ENCODE measurements at places on chromosomes 2 and 18.
A peak's percentile ranks its signal among the peaks of the same experiment; 100 is the strongest.

DNA sequence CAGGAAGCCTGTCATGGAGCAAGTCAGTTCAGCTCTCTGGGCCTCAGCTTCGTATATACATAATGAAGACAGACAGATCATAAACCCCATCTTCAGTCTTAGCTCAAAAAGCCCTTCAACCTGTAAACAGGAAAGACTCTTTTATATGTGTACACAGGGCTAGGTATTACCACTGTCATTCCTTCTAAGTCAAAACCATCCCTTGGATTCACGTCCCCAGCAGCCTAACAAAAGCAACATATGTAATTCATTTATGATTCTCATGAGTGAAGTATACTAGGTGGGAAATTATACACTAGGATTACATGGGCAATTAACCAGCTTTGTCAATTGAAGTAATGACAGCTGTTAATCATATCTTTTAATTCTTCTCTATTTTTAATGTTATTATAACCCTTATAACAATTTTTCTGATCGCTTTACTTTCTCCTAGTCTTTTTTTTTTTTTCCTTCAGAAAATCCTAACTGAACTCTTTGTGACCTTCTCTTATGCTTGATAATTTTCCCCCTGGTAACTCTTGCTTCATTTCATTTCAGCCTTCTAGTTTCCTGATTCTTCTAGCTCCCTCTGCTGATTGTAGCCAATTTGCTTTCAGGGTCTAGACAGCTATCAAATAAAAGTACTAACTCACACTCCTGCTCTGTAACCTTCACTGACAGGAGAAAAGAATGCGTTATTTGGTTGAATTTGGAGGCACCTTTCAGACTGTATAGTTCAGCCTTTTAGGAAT, 99.7 kb downstream of the RBM43 start:
- DNase-seq: no peak

DNA sequence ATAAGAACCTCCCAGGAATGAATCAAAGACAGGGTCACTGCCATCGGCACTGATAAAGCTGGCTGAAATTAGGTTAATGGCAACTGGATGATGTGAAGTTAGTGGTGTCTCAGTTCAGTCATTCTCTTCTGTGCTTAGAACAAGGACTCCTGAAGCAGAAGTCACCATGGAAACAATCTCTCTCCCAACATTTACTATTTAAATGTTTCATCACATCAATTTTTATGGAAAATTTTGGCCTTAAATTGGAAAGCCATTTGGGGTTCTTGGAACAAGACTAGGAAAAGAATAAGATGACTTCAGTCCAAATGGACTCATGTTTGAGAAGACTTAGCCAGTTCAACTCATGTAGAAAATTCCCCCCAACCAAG, 15.5 kb upstream of the ARL5A start:
- DNase-seq: no peak

- no peak for DNase-seq
These were observed 80.9 kb upstream of the PKDCC start for GRCh38 chr2:41966920-41967319.

- DNase-seq: peak; percentile 46
These were observed 78.7 kb upstream of the OTOF start for GRCh38 chr2:26556309-26557243.

GRCh38 chr2:230658877-230659652, 53.6 kb upstream of the CAB39 start:
- DNase-seq: no peak

- DNase-seq: no peak
These were observed 184.4 kb downstream of the LTBP1 start for GRCh38 chr2:33131111-33131510.

- DNase-seq: no peak
These were observed 5.3 kb downstream of the AGAP1 start for GRCh38 chr2:235498946-235499812.

GRCh38 chr18:46344416-46345180, 240.4 kb downstream of the HAUS1 start:
- no peak for DNase-seq

- DNase-seq: no peak
These were observed 84.2 kb downstream of the DAPL1 start for GRCh38 chr2:158879229-158879903.

DNA sequence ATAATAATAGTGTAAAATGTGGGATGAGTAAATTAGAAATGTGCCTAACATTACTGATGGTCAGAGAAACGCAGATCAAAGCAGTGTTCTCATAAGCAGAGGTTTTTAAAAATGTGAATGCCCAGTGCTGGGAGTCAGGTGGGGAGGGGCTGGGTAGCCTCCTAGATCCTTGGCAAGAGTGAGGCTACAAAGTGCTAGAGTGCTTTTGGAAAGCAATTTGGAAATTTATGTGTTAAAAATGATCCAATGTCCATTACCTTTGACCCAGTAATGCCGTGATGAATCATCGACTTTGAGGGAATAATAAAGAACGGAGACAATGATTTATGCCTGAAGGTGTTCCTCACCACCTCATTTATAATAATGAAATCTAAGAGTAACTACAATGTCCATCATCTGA, 44.9 kb upstream of the TWIST2 start:
- DNase-seq: no peak

- DNase-seq: no peak
These were observed 736.6 kb upstream of the HS6ST1 start for GRCh38 chr2:129055242-129055641.

DNA sequence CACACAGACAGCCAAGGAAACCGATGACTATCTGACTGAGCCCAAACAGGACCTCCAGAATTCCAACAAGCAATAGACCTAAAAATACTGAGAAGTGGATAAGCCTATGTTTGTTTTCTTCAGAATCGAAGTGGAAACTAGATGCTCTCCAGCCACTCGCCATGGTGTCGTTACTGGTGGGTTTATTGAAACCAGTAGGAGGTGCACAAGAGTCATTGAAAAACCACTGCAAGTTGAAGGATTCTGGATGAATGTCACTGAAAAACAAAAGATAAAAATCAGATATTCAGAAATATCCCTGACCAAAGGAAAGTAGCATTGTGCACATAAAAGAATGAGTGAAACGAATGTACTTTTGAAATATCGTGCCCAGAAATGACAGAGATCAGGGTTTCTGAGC, 15.3 kb downstream of the TM4SF20 start:
- DNase-seq: peak; percentile 54

- DNase-seq: peak; percentile 99
These were observed at the start of gene TSN for GRCh38 chr2:121755237-121756111. Gene TSN (plus strand): TSS chr2:121755651. CDS start chr2:121755780, 129 bp downstream.

DNA sequence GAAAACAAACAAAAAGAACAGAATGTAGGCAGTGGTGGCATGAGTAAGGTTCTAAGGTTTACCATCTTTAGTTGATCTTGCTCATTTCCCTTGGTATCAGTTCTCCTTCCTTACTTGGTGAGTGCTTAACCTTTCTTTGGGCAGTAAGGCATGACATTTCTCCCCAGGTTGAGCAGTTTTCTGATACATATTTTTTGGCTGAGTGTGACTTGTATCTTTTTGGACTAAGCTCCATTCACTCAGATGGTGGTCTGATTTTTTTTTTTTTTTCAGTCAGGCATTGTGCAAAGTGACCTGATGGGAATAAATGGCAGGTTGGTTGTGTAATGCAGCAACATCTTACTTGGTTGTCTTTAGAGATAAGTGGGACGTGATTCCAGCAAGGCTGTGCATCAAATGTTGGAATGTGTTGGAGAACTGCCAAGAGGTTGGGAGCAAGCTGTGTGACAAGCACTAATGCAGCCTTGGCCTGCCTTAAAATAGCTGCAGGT, 15.1 kb downstream of the SPTBN1 start:
- peak; percentile 50 for DNase-seq

DNA sequence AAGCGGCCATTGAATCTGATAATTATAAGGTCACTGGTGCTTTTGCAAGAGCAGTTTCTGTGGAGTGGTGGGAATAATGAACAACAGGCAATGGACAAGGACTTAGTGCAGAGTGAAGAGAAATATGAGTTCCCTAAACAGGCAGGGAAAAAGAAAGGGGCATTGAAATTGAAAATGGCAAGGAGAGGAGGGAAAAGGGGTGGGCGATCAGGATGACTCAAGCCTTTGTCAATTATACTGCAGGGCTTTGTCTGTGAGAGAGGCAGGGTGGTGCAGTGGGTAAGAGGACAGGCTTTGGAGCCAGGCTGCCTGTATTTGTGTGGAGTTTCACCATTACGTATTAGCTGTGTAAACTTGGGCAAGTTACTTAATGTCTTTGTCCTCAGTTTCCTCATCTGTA, 29.5 kb upstream of the PAIP2B start:
- no peak for DNase-seq

DNA sequence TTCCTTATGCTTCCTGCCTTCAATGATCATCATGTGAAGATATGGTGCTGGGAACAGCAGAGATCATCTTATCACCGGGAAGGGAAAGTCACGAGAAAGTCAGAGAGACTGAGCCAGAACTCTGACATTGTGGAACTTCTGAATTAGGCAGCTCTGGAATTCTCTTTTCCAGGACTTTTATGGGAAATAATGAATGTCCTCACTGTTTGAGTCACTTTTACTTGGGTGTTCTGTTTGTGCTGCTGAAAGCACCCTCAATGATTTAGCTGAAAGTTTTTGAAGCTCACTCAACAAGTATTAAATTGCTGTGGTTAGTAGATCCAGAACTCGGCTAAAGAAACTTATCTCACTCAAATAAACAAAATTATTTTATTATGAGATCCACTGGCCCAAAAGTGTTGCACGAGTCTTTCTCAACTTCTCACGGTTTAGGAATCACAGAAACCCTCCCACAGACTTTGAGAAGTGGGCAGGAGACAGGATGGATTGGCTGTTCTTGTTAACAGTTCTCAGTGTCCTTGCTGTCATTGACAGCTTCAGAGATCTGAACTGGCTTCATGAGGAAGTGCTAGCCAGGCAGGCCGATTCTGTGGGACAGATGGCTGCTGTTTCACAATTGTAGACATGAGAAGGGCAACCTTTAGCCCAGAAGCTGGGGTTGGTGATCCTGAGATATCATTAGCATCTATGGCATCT, 26.4 kb upstream of the ATRAID start:
- peak; percentile 68 for DNase-seq

DNA sequence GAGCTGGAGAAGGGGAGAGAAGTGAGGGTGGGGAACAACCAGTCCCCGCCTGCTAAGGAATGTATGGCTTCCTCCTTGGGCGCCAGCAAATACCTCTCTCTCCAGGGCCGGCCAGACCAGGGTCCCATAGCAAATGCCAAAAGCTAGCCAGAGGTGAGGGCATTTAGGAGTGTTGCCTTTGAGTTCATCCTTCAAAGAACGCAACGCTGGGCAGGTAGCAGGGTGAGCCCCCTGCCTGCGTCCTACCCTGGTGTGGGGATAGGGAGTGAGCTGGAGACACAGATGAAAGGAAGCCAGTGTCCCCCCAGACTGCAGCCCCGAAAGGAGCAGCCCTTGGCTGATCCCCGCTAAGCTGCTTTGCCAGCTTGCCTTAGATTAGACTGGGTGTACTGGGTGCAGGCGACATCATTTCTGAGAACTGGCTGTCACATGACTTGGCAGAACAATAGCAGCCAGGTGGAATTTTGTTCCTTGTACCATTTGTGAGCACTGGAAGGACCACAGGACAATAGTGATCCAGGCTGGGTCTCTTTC, 40.4 kb downstream of the KLHL29 start:
- DNase-seq: no peak

- no peak for DNase-seq
These were observed 170.6 kb downstream of the RNF152 start for GRCh38 chr18:61722247-61722646.

DNA sequence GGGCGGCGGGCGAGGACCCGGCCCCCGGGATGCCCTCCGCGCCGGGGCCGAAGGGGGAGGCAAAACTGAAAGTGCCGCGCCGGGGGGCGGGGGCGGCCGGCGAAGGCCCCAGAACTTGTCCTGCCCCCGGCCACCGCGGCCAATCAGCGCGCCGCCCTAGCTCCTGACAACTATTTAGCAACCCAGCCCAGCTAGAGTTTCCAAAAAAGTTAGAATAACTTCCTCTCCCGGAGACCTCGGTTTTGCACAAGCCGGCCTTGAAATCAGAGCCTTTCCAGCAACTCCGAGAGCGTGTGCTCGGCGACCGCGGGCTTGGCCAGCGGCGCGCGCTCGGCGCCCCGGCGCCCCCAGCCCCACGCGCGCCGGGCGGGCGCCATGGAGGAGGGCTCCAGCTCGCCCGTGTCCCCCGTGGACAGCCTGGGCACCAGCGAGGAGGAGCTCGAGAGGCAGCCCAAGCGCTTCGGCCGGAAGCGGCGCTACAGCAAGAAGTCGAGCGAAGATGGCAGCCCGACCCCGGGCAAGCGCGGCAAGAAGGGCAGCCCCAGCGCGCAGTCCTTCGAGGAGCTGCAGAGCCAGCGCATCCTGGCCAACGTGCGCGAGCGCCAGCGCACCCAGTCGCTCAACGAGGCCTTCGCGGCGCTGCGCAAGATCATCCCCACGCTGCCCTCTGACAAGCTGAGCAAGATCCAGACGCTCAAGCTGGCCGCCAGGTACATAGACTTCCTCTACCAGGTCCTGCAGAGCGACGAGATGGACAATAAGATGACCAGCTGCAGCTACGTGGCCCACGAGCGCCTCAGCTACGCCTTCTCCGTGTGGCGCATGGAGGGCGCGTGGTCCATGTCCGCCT, at the start of gene TWIST2:
Gene TWIST2 (plus strand): TSS at position 245 of the 850 bp plus-strand sequence. CDS start 131 bp downstream, at position 376.
- DNase-seq: no peak

DNA sequence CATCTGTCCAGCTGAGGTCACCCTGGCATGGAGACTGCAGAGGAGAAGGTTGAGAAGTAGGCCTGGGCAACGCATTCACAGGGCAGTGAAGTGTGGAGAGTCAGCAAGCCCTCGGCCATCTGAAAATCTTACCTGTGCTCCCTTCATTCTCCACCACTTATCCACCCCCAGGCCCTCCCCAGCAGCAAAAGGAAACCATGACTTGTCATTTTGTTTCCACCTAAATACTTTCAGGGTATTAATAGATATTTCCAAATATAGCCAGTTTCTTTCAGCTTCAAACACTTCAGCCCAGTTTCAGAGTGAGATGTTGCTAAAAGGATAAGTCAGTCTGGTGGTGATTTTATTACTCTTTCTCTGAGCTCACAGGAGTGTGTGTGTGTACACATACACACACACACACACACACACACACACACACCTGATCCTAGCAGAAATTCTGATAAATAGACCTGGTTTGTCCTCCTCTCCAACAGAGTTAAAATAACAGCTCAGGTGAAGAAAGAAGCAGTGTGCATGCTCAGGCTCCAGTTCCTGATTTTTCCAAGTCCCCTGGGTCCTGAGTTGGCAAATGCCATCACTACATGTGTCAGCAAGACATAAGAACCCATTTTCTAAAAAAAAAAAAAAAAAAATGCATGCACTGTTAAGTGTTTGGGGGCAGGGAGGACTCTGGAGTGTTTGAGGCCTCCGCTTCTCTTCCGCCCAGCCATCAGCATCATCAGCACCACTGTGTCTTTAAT, 82.8 kb downstream of the LOXHD1 start:
- no peak for DNase-seq

All from Karpas-422 (cell line).